Thyroid gland (tissue), 4 donors: ENCODE measurements at places on chromosomes 6 and 20.

DNA sequence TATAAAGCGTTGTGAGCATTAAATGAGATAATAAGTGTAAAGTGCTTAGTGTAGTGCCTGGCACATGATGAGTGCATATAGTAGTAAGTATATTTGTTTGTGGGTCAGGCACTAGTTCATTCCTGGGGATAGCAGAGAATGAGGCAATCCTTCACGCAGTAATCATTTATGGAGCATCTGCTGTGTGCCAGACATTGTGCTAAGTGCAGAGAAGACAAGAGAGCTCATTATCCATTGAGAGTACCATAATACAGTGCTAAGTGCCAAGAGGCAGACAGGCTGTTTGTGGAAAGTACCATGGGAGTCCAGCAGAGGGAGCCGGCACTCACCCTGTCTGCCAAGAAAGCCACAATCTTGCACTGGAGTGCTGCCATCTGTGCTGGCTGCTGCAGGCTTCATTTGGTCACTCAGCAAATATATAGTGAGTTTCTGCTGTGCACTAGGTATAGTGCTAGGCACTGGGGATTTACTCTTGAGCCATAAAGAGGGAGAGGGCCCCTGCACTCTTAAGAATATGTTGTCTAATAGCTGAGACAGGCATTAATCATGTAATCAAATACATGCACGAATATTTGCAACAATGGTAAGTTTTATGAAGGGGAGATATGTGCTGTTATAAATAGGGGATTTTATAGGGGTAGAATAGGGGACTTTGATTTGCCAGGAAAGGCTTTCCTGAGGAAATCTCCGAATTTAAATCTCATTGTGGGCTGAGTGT lies 12.9 kb upstream of the MROH8 start:
- peak; percentile 89 for DNase-seq

GRCh38 chr6:110560239-110561007 lies 84.0 kb upstream of the SLC22A16 start:
- DNase-seq = no peak

GRCh38 chr6:161479376-161479775 lies 205.5 kb upstream of the AGPAT4 start:
- DNase-seq = no peak

GRCh38 chr6:157137501-157137900 lies 185.8 kb downstream of the TMEM242 start:
- no peak for DNase-seq

DNA sequence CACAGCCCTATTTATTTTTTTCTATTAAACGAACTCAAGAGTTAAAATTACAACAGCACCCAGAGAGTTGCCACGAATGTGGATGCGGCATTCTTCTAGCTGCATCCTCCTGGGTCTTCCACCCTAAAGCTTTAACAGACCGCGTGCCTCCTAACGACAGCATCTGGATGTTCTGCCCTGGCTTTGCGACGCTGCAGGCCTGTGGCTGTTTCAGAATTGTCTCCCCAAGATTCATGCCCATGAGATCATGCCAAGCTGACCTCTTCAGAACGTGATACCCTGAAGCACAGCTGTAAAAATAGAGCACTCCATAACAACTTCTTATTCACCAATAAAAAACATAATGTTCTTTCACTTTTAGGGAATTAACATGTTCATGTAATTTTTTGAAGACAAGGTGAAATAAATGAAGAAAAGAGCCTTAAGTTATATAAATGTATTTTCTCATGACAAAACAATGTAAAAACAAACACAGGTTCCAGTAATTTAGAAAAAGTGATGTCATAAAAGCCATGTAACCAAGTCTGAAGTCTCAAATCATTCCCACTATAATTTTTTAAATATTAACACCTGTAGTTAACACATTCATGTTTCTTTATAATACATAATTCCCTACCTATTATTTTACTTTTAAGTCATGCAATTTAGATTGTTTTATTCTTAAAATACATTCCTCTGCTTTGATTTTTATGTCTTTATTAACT lies 26.5 kb downstream of the HIVEP2 start:
- DNase-seq = no peak

DNA sequence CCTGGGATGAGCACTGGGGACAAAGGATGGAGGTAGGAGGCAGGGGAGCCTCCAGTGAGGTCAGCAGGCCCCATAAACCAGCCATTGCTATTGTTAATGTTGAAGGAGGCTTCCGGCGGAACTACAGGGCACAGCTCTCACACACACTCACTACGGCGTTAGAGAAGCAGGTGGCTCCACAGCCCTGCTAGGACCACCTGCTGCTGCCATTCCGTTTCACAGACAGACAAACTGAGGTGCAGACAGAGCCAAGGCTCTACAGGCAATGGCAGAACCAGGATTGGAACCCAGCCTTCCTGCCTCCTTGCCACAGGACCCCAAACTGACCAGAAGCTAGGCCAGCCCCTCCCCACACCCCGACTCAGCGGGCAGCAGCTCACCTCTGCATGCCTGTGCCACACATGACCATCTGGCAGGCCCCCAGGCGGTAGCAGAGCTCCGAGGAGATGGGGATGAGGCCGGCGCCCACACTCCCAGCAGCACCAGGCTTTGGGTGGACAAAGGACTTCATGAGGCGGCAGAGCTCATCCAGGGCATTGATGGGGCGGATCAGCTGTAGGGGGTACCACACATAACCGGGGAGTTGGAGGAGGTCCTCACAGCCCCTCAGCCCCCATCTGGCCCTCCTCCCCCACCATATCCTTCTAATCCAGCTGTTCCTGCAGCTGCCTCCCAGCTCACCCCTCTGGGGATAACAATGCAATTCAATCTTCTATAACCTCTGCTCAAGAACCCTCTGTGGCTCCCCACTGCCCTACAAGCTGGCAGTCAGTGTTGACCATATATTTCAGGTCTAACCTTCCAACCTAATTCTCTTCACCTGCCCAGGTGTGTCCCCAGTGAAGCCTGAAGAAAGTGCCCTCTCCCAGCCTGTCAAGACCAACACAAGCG lies 198.5 kb downstream of the PREX1 start:
- DNase-seq = no peak

- no peak for DNase-seq
These were observed 176.9 kb downstream of the MTFR2 start for GRCh38 chr6:136073216-136073615.

- peak; percentile 71 for DNase-seq
These were observed 586 bp upstream of the NQO2 start for GRCh38 chr6:2998998-2999617.

DNA sequence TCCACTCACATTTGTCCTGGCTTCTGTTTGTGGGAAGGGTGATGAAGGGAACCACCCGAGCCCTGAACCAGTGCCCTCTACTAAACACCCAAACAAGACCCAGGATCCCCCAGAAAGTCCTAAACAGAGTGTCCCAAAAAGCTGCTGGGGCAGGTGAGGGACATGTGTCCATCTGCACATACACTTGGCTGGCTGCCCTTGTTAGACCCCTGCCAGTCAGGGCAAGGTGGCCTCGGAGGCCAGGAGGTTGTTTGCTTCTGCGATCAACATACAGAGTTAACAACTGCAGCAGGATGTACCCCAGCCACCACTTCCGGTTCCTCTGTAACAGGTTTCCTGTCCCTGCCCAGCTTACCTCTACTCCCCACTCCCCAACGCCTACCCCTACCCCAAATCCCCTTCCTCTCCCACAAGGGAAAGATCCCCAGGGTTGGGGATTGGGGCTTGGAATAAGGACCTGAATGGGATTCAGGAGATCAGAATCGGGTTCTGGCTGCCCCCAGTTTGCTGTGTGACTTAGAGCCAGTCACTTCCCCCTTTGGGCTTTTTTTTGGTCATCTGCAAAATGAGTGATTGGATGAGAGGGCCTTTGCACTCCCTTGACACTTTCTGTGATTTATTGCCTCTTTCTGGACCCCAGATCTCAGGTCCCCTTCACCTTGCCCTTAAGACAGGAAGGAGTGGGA lies 13.9 kb downstream of the DEF6 start:
- no peak for DNase-seq

- DNase-seq = no peak
These were observed 640 bp downstream of the NFS1 start for GRCh38 chr20:35698298-35699126.

GRCh38 chr6:155177363-155177961 lies 86.4 kb upstream of the CLDN20 start:
- peak; percentile 58 for DNase-seq

GRCh38 chr20:46221256-46221833 lies 87.0 kb downstream of the CDH22 start:
- no peak for DNase-seq

DNA sequence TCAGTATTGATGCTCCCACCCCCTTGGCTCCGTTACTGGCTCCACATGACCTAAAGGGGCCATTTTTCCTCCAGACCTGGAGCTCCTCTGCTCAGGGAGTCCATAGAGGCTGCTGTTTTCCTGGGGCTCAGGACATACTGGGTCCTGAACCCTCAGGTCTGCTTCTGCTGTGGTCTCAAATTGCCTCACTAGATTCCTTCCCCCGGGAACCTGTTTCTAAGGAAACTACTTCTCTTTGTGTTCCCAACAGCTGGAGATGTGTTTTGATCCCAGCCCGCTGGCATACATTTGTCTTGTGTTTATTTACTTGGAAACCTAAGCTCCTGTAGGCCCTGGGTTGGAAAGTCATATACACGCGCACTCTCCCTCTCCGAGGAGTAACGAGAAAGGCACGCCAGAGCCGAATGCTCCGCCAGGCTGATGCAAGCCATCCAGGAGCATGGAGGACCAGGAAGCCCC lies 222.8 kb downstream of the UST start:
- no peak for DNase-seq

DNA sequence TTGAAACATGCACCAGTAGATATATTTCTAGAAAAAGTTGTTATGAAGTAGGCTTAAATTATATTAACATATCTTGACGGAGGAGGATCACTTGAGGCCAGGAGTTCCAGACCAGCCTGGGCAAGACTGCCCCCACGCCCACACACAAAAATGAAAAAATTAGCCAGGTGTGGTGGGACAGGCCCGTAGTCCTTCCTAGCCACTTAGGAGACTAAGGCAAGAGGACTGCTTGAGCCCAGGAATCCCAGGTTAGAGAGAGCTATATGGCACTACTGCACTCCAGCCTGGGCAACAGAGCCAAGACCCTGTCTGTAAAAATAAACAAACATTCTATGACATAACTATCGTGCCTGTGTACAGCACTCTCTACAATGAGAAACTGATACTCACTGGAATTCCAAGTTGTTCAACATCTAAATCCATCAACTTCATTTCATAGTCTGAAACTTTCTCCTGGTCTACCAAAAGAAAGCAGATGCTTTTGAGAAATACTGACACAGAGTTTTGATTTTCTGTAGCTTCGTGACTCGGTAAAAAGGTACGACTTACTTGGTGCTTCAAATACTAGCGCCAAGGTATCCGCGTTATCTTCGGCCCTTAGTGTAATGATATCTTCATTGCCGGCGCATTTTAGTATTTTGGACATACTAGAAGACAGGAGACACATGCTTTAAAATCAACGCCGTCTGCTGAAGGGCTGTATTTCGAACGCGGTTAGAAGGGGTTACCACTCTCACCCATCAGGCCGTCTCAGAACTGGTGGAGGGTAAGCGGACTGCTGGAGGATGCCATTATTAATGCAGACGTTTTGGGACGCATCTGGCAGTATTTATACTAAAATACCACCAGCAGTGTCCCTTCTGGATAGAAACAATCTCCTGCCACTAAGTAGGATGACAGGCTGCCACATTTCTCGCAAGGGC lies 1.3 kb downstream of the PCNA start:
- no peak for DNase-seq

- no peak for DNase-seq
These were observed 36.4 kb downstream of the MYLK4 start for GRCh38 chr6:2714111-2714895.

DNA sequence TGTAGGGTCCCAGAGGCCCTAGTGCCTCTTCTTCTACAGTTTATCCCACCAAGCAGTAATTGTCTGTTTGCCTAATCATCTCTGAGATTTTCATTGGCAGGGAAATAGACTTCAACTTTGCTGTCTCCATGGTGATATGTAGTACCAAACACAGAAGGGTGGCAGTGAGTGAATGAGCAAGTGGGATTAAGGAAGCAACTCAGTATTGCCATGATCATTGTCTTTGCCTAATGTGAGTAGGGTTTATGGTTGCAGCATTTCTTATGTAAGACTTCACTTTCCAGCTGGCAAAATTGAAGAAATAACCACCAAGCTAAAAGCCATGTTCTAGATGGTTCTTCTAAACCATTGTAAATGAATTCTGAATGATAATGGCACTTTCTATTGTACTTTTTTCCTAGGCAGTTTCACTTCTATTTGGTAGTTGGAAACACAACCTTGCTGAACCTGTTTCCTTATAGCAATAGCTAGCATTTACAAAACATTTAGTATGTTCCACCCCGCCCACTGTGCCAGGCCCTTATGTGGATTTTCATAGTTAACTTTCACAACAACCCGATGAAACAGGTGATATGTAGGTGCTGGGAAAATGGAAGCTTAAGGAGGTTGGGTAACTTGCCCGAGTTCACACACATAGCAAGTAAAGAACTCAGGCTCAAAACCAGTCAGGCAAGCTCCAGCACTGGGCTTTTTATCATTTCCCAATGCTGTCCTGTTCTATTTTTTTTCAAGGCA lies 32.0 kb downstream of the ZC2HC1B start:
- no peak for DNase-seq

DNA sequence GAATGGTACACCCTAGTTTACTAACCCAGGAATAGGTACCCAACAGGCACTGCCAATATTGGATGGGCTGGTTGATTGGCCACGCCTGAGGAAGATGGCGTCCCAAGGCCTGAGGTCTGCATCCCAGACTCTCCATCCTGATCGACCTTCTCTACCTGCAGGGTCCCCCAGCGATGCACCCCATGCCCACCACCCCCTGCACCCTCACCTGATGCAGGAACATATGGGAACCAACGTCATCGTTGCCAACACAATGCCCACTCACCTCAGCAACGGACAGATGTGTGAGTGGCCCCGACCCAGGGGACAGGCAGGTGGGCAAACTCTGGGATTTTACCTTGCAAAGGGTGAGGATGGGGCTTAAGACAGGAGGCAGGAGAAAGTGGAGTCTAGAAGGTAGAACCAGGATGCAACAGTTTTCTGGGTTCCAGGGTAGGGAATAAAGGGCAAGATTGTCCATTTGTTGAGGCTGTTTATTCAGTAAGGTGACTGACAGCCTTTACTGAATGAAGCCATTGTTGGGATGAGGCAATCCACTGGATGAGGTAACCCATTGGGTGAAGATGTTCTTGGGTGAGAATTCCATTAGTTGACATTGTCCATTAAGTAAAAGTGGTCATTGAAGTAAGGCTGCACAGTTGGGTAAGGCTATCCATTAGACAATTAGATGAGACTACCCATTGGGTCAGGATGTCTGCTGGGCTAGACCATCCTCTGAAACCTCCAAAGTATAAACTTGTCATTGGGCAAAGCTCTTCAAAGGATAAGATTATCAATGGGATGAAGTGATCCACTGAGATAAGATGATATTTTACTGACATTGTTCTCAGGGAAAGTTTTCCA lies 47.3 kb upstream of the TTPAL start:
- DNase-seq = no peak
